Panc1 (cell line): ENCODE measurements at places on chromosomes 2 and 18.

- DNase-seq, result peak; percentile 60
These were observed 1957.7 kb upstream of the CELF4 start for GRCh38 chr18:39523281-39523680.

GRCh38 chr2:229884775-229885699 is 36.8 kb downstream of the TRIP12 start:
- DNase-seq, result no peak

DNA sequence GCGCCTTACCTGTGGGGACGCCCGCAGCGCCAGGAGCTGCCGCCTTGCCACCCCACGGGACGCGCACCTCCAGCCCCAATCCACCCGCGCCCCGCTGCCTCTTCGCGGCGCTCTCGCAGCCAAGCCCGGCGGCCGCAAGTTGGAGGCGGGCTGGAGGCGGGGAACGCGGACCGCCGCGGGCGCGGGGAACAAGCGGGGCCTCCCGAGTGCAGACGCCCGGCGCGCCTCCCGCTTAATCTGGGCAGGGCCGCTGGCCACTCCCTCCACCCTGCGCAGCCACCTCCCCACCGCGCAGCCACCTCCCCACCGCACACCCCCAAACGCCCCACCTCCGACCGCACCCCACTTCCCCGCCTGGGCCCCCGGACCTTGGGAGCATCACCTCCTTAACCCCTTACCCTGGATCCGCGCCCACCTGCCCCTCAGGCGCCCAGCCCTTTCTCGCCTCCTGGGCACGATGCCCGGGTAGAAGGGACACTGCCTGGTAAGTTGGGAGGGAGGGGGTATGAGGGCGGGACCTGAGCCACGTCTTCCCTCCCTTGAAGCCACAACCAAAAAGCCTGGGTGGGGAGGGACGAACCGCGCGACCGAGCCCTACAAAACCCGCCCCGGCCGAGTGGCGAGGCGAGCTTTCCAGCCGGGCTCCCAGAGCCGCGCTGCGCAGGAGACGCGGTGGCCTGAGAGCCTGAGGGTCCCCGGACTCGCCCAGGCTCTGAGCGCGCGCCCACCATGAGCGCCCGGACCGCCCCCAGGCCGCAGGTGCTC is at the start of the genes COL4A3 and COL4A4:
Gene COL4A3, plus strand, starts transcription at position 627 of the 765 bp plus-strand sequence. Its CDS starts 103 bp downstream, at position 730.
Gene COL4A4, minus strand, starts transcription at position 208 of the 765 bp plus-strand sequence. CDS start 16,722 bp downstream, outside the sequence.
- no peak for DNase-seq

GRCh38 chr2:25853038-25853638 is 25.1 kb downstream of the ASXL2 start:
- DNase-seq, result no peak

- no peak for DNase-seq
These were observed 28.9 kb upstream of the ITGA6 start for GRCh38 chr2:172398440-172398839.

DNA sequence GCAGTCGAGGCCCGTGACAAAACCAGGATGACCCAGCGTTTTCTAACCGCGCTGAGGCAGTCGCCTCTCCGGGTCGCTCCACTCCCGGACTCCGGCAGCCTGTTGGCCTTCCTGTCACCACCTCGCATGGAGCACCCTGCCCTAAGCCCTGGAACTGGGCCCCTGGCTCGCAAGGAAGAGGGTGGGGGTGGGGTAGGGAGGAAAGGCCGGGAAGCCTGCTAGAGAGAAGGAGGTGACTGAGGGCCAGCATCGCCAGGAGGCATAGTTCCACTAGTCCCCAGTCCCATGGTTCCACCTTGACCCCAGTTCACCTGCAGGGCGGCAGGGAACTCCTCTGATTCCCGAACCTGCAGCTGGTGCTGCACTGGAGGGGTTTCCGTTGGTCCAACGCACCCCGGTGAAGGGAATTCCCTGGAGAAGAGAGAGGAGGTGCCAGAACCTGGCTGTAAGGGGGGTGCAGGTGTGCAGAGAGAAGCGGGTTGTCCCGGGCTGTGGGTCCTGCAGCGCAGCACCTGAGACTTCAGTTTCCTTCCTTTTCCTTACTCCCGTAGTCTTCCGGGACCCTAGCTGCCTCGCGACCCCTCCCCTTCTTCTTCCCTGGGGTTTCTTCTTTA is 11.8 kb upstream of the EN1 start:
- DNase-seq, result no peak

DNA sequence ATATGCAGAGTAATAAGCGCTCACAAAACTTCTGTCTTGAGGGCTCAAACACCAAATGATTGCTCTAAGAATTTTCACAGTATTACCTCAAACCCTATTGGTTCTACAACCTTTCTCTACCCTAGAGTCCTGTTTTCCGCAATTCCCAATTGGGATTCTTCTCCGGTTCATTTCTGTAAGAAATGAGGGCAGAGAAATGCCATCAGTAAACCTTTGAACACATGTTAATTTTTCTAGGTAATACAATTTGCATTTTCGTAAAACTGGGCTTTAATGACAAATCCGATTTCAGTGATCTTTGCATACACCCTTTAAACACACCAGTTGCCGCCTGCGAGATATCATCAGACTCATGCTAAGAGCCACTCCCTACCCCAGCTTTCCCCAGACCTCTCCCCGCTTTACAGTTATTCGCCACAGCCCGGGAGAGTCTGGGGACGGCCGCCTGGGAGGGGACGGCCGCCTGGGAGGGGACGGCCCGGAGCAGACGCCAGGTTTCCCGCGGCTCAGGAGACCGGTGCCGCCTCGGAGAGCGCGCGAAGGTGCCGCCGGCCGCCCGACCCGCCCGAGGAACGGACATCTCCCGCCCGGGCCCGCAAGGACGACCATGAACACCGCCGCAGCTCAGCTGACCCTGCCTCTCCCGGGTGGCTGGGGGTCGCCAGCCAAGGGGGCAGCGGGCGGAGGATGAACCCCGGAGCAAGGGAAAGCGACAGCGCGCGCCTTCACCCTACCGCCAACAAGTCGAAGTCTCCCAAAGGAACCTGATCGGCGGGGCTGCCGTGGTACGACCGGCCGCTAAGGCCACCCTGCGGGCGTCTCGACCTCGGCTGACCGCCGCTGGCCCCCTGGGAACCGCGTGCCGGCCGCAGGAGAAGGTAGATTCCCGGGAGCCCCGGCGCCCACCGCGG is 463 bp downstream of the SMC6 start:
- DNase-seq, result no peak

DNA sequence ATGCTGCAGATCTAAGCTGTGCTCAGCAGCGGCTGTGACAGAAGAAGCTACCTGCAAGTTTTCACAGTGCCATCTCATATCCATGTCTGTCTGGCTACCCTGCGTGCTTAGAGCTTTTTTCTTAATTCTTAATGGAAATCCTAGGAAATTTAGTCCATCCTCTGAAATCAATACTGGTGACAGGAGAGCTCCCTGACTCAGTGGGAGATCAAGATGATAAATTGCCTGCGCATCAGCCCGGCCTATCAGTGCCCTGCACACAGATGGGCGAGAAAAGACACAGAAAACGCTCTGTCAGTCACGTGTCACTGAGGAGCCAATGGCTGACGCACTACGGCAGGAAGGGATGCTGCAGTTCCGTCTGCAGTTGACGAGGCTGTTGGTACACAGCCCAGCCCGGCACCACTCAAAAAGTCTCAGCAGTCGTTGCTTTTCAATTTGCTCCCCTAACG is 819.6 kb upstream of the FSHR start:
- DNase-seq, result peak; percentile 15

DNA sequence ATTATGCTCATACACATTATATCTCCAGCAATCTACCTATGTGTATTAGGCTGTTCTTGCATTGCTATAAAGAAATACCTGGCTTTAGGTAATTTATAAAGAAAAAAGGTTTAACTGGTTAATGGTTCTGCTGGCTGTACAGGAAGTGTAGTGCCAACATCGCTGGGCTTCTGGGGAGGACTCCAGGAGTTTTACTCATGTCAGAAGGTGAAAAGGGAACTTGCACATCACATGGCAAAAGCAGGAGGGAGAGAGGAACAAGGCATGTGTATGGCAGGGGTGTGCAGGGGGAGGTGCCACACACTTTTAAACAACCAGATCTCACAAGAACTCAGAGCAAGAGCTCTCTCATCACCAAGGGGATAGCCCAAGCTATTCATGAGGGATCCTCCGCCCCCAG is 715.4 kb upstream of the ZEB2 start:
- no peak for DNase-seq

GRCh38 chr2:223052548-223053483 is 826 bp downstream of the KCNE4 start:
- DNase-seq, result no peak

- no peak for DNase-seq
These were observed 47.2 kb upstream of the ZNF396 start for GRCh38 chr18:35424356-35424755.

GRCh38 chr18:23732439-23732838 is 43.2 kb downstream of the LAMA3 start:
- DNase-seq, result no peak

GRCh38 chr18:13217466-13217961 is 1.0 kb upstream of the LDLRAD4 start:
- DNase-seq, result no peak

- no peak for DNase-seq
These were observed 324.9 kb downstream of the CCDC85A start for GRCh38 chr2:56508662-56509061.

DNA sequence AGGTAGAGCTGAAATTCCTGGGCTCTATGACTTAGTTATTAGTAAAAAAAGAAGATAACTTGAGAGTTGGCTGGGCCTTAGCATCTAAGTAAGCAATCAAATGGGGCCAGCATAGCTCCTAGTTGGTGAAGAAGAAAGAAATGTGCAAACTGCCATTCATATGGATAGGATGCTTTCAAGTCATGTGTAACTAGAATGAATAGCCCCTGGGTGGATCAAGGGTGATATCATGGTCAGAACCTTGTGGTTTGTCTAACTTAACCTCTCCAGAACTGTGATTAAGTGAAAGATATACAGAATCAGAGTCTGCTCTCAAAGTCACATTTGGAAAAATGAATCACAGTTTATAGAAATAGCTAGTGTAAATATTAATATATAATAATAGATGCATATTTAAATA is 198.7 kb upstream of the DTNA start:
- no peak for DNase-seq

- DNase-seq, result no peak
These were observed 74.8 kb downstream of the LYPD1 start for GRCh38 chr2:132595186-132595585.

DNA sequence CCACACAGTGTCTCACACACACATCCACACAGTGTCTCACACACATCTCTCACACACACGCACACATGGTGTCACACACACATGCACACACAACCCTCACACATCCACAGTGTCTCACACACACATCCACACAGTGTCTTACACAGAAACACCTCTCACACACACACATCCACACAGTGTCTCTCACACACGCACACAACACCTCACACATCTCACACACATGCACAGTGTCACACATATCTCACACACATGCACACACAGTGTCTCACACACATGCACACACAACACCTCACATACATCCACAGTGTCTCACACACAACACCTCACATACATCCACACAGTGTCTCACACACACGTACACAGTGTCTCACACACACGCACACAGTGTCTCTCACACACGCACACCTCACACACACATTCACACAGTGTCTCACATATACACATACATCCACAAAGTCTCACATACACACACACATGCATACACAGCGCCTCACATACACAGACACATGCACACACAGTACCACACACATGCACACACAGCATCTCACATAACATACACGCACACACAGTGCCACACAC is 473.9 kb upstream of the HS6ST1 start:
- DNase-seq, result no peak

GRCh38 chr2:85792783-85793441 is 39.1 kb downstream of the ATOH8 start:
- DNase-seq, result no peak

GRCh38 chr2:2640818-2641217 is 309.7 kb upstream of the MYT1L start:
- DNase-seq, result no peak

- DNase-seq, result no peak
These were observed 69.6 kb downstream of the SRBD1 start for GRCh38 chr2:45541450-45541849.

DNA sequence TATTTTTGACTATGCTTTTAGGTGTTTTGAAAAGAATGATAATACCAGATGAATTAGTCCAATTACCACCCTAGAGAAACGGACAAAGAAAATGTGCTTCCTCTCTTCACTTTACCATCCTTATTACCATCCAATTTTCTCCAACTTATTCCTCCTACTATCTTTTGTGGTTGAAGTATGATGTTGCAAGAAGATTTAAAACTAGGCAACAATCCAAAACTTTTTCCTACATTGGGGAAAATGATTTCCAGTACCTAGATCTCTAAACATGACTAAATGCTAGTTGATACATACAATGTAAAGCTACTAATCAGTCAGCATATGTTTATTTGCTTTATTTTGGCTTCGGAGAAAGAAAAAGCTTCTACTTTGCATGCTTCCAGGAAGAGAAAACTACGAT is 355.0 kb upstream of the LYPD1 start:
- DNase-seq, result no peak

DNA sequence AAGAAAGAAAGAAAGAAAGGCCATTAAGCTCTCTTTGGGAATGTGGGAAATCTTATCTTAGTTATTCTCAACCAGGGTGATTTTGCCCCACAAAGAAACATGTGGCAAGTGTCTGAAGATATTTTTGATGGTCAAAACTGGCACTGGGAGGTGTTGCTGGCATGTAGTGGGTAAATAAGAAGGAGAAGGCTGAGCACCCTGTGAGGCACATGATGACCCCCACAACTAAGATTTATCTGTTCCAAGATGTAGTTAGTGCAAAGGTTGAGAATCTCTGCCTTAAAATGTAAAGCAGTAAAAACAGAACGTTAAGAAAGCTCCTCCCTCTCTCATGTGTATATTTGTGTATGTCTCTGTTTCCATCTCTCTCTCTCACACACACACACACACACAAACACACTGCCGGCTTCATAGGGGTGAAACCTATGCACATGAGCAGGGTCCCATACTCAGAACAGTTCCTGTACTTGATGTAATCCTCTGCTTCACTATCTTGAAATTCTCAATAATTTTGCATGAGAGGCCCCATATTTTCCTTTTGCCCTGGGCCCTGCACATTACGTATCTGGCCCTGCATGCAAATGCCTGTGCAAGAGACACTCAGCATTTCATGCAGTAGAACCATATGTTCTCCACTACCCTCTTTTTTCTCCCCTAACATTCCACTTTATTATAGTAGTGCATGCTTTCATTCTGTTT is 94.3 kb downstream of the MREG start:
- no peak for DNase-seq

- DNase-seq, result no peak
These were observed 9.8 kb upstream of the NDUFV2 start for GRCh38 chr18:9092665-9093064.

DNA sequence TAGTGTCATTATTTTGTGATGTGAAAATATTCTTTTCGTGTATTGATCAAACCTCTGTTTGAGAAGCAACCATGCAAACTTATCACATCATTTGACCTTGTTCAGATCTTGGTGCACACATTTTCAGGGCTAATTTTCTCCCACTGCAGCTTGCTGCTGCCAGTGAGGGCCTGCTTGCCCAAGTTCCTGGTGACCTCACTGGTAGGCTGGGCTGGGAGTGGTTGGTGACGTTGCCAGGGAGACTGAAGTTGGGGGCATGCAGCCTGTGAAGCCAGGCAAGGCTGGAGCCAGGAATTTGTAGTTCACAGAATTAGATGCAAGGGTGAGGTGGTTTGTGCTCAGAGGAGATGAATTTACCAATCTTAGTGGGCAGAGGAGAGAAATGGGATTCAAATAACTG is 38.5 kb downstream of the PARD3B start:
- no peak for DNase-seq
